ENCODE measurements at places on chromosomes 3 and 15.

GRCh38 chr3:152703245-152703890 lies 131.6 kb upstream of the P2RY1 start:
- no peak for DNase-seq

DNA sequence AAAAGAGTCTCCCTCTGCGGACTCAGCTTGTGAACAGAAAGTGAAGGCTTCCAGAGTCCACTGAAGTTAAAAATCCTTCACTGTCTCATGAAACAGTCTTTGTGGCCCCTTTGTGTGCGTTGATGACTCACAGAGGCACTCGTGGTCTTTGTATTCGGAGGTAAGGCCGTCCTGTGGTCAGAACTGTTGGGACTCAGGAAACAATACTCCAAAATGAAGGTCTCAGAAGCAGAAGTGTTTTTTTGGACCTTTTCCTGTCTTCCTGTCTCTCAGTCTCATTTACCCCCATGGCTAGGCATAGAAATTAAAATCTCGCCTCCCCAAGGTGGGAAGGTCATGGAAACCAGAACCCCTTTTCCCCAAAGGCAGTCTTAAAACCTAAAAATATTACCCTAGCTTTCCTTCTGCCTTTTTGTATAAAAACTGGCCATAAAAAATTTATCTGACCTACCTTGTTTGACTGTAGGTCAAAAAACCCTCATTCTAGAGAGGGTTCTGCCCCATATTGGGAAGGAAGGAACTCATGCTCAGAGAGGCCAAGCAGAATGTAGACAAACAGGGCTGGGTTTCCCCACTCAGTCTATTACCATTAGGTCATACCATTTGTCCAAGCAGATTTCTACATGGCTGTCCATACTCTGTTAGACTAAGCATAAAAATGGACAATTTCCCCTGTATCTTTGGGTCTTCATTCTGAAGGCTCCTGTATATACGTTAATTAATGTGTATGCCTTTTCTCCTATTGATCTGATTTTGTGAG lies 19.1 kb upstream of the EPB42 start:
- no peak for DNase-seq

DNA sequence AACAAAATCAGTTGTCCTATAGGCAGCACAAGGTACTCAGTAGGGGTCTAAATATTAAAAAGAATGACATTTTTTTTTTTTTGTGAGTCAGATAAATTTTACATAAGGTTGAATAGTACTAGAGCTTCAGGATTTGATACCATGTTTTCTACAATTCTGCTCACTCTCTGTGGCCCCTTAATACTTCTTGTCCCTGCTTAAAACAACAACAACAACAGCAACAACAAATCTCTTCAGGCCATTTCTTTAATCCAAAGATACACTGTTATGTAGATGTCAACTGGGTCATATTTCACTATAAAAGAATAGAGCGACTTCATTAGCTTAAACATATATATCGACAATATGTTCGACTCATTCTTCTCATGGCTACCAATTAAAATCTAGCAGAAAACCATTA lies 3.0 kb downstream of the IL5RA start:
- no peak for DNase-seq

GRCh38 chr3:194176274-194176991 lies 40.5 kb downstream of the HES1 start:
- DNase-seq, result no peak

DNA sequence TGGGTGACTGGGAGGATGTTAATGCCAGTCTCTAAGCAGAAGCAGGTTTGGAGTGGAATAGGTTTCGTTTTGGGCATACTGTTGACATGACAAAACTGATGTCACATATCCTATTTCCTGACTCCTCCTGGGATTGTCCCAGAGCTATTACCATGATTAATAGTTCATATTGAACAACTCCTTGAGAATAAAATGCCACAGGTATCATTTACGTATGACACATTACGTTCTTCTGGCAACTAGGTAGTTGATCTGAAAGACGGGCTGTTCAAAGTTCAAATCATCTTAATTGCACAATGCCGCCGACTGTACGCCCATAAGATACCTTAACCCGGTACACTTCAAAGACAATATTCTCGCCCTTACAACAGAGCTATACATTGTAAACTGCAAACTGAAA lies 1.4 kb upstream of the RAB5A start:
- DNase-seq, result no peak

- DNase-seq, result no peak
Measured at GRCh38 chr15:90782442-90782841, 65.3 kb downstream of the BLM start.

DNA sequence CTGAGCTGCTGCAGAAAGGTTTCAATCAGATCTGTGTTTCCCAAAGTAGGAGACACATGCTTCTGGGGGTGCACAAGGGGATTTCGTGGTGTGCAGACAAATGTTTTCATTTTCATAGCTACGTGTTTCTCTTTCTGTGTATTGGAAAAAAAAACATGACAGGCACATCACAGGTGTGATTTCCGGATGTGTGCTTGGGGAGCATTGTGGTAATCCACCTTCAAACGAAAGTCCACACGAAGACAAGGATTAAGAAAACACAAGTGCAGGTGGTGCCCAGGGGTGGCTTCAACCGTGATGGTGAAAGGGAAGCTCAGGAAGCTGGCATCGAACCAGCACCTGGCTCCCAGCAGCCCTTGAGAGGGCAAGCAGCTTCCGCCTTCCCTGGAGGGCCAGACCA lies 164.6 kb upstream of the LINGO1 start:
- DNase-seq, result no peak

GRCh38 chr15:29675791-29676301 lies 146.4 kb downstream of the TJP1 start:
- DNase-seq, result no peak

DNA sequence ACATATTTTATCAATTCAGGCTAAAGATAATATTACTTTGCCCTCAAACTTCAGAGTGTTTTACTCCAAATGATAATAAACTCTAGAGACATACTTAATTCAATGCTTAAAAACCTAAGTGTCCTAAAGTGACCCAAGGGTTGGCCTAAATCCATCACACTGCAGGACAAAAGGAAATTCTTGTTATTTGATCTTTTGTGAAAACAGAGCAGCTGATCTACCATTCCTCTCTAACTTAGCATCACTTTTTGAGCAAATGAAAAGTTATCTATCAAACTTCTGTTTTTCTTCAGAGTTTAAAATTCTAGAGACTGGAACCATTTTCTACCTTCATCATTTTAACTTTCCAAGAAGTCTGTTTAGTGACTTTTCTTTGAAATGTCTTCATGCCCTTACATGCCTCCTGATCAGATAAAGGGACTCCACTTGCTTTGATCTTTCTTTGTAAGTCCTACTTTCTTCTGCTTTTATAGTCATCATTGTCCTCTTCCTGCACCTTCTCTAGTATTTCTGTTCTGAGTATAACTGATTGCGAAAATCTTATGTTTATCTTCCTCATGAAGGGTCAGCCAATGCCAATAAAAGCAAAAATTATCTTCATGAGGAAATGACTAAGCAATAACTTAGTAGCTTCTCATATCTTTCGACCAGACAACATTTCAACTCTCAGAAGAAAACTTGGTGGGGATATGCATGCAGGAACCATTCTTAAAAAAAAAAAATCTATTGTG lies 378.7 kb upstream of the TGFBR2 start:
- DNase-seq, result peak; percentile 39

DNA sequence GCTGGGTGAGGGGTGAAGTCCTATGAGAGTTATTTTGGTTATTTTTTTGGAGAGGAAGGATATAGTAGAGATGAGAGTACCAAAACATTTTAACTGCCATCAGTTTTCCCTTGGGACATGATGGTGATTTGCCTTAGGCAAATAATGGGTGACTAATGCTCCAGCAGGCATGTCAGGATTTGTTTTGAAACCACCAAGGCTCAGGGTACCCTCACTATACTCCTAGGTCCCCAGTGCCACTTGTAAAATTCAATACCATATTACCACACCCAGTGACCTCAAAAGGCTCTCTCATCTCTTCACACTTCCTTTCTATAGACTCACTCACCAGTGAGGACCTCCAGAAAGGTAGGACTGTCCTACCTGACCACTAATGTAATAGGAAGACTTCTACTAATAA lies 83.6 kb downstream of the WDR72 start:
- no peak for DNase-seq

DNA sequence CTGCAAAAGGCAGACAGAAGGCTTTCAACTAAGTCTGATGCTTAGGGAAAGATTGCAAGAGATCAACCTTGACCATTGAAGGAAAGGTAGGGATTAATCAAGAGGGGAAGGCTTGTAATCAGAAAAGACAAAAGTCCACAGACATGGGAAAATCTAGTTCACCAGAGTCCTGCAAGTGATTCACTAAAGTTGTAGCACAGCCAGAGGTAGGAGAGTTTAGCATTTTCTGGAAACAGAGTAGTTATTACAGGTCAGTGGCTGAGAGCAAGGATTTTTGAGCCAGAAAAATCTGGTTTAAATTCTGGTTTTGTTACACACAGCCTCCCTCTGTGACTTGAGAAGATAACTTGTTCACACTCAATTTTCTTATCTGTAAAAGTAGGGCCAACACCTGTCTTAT lies 35.3 kb upstream of the DPPA4 start:
- no peak for DNase-seq

GRCh38 chr3:184315871-184316661 lies 1.7 kb downstream of the EIF4G1 start:
- no peak for DNase-seq

DNA sequence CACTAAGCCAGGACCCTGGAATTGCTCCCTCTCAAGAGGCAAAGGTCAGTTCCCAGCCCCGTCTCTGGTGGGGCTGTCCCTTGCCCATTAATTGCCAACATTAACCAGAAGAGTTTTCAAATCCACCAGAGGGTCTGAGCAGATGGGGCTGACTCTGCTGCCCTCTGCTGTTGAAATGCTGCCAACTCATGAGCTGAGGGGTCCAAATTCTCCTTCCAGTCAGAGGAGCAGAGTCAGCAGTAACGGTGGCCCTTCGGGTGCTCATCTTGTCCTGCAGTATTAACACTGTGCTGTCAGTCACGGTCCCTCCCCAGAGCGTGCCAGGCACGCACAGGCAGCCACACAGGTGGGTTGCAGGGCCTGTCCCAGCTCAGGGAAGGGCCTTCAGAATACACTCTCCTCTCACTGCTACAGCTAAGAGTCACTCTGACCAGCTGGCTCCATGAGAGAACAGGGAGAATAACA lies 10.7 kb upstream of the SPTBN5 start:
- DNase-seq, result peak; percentile 85

DNA sequence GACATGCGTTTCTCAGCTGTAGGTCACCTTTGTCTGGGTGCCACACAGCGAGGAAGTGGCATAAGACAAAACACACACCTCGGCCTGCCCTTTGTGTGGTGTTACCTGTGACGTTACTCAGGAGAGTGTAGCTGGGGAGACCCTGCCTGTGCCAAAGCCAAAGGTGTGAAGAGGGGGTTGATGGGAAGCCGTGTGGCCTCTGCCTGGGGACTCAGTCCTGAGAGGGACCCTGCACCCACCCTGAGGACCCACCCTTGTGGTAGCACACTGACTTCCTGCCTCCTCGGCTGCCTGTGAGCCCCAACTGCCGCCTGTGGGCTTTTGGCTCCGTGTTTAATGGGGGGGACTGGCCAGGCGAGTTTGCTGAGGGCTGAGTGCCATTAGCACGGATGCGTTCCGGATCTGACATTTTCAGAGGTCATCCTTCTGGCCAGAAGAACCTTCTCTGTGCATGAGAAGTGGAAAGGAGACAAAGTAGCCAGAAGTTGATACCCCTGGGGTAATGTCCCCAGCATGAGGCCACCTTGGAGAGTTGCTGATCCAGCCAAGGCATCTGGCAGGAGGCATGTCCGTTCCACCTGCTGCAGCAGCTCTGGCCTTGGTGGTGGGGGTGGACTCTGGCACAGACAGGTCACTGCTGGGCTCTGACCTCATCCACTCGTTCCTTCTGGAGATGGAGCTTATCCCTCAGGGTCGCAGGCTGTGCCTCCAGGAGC lies 51.8 kb upstream of the FURIN start:
- DNase-seq, result no peak

DNA sequence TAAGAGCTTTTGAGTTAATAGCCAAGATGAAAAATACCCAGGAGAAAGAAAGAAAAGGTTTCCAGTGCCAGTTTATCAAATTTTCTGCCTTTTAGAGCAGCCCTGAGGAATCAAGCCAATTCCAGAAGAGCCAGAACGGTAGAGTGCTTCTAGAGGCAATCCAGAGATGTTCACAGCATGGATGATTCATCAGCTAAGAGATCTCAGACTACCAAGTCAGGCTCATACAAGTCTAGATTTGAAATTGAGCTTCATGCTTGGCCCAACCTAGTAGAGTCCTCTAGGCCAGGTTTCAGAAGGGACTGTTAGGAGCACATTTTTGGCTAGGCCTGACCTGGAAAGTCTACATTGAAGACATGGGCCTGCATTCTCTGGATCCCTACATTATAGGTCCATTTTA lies 15.5 kb downstream of the WDR48 start:
- peak; percentile 9 for DNase-seq

DNA sequence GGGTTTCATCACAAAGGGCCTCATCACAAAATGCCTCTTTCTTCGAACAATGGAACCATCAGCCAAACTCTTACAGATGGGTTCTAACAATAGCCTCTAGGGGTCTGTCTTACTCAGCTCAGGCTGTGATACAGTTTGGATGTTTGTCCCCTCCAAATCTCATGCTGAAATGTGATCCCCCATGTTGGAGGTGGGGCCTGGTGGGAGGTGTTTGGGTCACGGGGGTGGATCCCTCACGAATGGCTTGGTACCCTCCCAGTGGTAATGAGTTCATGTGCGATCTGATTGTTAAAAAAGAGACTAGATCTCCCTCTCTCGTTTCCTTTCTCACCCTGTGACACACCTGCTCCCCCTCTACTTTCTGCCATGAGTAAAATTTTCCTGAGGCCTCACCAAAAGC lies 47.9 kb upstream of the LIPC start:
- no peak for DNase-seq

- DNase-seq, result no peak
Measured at GRCh38 chr15:58357529-58358476, 74.0 kb upstream of the LIPC start.

DNA sequence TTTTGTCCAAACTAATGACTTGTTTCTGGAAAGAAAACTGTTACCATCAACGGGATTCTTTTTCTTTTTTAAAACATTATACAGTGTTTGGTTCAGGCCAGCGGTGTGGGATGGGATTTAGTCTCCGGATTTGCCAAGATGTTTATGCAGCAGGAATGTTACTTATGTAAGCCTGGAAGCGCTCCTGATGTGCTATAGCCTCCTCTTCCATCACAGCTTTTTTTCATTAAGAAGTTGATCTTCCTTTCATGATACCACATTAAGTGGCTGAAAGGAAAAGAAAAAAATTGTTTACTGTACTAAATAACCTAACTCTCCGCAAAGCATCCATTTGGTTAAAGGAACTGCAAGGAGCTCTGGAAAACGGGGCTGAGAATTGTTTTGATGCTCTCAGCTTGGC lies 120.5 kb upstream of the ALDH1A3 start:
- DNase-seq, result peak; percentile 83

GRCh38 chr3:153072856-153073255 lies 89.2 kb upstream of the RAP2B start:
- DNase-seq, result no peak

DNA sequence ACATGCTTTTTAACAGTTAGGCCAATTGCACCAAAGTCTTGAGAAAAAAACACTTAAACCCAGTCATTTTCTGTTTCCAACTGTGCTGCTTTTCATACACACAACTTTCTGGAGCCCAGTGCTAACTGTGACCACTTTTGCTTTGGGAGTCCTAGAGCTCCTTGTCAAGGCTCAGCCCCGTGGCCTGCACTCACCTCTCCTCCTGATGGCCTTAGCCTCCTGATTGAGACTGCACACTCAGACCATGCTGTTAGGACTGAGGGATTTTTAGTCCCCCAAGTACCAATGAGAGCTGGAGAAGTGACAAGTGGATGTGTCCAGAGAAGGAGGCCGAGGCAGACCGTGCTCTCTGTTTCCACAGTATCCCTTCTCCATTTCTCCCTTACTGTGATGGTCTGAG lies 15.2 kb upstream of the RARRES1 start:
- DNase-seq, result no peak
